ENCODE measurements at places on chromosomes 5 and 9.

- no peak for DNase-seq
Measured at GRCh38 chr5:105968981-105969380, 1701.8 kb downstream of the EFNA5 start.

DNA sequence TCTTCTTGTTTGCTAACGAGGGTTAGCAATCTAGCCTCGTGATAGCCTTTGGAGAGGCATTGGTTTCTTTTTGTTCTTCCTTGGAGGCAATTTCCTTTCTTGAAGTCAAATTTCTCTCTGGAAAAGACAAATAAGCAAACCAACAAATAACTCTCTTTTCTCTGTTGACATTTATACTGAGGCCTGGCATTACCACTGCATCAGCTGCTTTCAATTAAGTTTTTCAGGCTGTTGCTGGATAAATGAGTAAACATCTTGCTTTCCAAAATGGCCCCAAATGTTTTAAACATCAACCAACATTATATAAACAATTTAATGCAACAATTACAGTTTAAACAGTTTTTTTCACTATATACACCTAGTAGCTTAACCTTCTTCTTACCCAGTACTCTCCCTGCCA is 264.4 kb downstream of the HTR1A start:
- no peak for DNase-seq

GRCh38 chr5:139998837-139999236 is 44.3 kb downstream of the NRG2 start:
- DNase-seq, result no peak

GRCh38 chr5:138743484-138743883 is 9.7 kb upstream of the CTNNA1 start:
- no peak for DNase-seq

DNA sequence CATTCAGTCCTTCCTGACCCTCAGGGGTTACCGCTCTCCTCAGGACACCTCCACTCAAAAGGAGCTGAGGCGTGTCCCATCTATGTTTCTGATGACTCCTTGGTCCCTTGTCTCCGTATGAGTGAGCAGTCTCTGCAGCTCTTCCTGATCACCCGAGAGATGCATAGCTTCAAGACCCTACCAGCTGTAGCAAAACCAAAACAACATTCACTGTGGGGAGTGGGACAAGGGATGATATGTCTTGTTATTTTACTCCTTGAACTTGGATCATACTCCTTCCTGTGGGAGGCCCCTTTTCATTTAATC is 14.4 kb downstream of the GLDC start:
- DNase-seq, result no peak

DNA sequence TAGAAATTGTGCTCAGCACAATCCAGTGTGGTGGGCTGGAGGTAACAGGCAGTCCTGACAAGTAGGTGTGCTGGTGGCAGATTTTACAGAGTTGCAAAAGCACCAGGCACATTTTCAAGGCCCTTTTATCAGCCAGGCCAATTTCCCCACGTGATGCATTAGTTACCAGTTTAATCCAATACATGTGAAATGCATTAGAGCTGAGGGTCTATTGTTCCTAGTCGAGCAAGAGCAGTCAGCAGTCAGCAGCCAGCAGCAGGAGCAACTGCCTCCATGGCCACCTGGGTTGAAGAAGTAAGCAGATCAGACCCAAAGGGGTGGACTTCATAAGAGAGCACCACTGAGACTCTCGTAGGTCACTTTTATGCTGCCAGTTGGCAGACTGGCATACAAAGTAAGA is 76.7 kb downstream of the EPB41L4A start:
- DNase-seq, result no peak

- no peak for DNase-seq
Measured at GRCh38 chr9:37640246-37640645, 10.5 kb upstream of the FRMPD1 start.

GRCh38 chr5:170327168-170327567 is 29.6 kb upstream of the LCP2 start:
- DNase-seq, result no peak

- DNase-seq, result peak; percentile 55
Measured at GRCh38 chr9:70034271-70034711, 9.4 kb upstream of the MAMDC2 start.

GRCh38 chr5:172622091-172623046 is 18.7 kb upstream of the NEURL1B start:
- DNase-seq, result no peak

DNA sequence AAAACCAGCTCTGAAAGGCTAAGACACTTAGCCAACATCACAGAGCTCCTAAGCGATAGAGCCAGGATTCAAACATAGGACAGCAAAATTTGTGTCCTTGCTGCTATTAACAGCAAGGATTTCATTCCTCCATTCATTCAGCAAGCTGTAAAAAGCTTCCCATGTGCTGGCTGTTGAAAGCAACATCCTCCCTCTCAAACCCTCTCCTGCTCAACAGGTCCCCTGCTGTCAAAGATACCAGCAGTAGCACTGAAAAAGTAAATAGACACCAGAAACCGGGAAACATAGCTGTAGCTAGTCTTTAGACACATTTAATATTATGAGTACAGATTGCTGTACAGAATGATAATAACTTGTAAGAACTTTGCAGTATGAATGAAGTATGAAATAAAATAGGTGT is 52.6 kb upstream of the ADAMTSL1 start:
- no peak for DNase-seq

- DNase-seq, result no peak
Measured at GRCh38 chr5:157890836-157891597, 32.1 kb upstream of the CLINT1 start.

DNA sequence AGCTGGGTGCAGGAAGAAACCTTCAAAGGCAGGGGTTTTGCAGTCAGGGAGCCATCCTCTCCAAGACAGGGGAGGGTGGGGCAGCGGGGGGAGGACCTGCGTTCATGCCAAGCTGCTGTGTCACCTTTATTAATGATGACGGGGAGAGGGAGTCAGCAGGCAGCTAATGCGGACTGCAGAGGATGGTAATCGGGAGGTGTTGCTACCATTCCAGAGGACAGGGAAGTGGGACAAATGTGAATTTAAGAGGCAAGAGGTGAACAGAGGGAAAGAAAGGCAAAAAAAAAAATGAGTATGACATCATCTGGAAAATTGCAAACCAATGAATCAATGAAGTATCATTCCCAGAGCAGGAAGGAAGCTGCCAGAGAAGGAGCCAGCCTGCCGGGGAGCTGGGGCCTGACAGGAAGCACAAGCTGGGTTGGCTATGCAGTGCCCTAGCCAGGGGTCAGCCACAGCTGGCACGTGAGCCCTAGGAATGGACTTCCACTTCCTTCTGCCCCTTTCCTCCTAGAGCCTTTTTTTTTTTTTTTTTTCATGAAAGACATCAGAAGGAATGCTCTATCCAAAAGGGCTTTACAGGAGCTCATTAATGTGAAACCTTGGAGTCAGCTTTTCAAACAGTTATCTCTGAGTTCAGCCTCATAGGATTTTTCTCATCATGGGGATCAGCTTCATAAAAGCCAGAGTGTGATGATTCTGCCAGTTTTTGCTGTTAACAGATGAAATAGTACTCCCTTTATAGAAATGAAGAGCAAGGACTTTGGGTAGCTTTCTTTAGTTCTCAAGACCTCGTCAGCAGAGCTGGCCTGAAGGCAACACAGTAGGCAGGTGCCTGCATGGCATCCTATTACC is 9.2 kb downstream of the INSYN2B start:
- DNase-seq, result peak; percentile 59

DNA sequence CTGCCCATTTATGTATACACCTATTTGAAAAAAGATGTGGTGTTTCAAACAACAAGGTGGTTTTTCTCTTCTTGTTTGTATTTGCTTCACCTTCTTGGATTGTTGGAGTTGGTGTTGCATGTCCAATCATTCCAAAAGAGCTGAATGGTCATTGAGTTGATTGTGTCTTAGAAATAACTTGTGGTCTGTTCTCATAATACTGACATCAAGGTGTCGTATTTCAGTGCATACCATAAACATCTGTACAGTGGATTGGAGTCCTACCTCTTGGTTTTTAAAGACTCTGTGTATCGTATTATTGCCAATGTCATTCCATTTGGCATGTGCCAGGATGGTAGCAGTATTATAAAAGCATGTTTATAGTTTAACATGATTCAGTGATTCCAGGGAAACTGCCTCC is 73.2 kb downstream of the TRIO start:
- DNase-seq, result no peak

- DNase-seq, result no peak
Measured at GRCh38 chr5:158856291-158856690, 243.4 kb downstream of the EBF1 start.

- DNase-seq, result no peak
Measured at GRCh38 chr5:112965733-112966306, 10.8 kb upstream of the DCP2 start.

- DNase-seq, result no peak
Measured at GRCh38 chr5:76794871-76795270, 24.0 kb upstream of the F2RL1 start.

- DNase-seq, result no peak
Measured at GRCh38 chr5:9898319-9898718, 268.2 kb upstream of the TAS2R1 start.

- DNase-seq, result no peak
Measured at GRCh38 chr5:154198611-154199230, 8.2 kb downstream of the GALNT10 start.

All from stromal cell of bone marrow (primary cell).